ENCODE measurements at places on chromosomes 4 and X.

GRCh38 chrX:41312786-41313185, 21.2 kb upstream of the DDX3X start:
- DNase-seq = no peak

DNA sequence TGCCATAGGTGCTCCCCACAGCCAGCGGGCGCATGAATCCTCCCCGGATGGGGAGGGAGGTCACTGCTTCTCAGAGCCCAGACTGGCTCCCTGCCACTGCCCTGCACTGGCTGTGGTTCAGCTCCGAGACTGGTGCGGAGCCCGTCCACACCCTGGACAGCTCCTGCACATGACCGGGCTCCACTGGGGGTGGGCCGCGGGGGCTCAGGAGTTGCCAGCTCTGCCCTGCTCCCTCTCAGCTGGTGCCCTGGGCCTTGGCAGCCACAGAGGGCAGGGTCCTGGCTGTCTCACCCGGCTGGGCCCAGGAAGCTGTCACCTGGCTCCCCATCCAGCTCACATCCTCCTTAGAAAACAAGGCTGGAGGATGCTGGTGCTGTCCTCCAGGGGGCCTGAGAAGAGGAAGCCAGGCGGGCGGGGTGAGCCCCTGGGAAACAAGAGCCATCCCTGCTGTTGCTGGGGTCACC, 64.9 kb upstream of the ADRA2C start:
- DNase-seq = no peak

DNA sequence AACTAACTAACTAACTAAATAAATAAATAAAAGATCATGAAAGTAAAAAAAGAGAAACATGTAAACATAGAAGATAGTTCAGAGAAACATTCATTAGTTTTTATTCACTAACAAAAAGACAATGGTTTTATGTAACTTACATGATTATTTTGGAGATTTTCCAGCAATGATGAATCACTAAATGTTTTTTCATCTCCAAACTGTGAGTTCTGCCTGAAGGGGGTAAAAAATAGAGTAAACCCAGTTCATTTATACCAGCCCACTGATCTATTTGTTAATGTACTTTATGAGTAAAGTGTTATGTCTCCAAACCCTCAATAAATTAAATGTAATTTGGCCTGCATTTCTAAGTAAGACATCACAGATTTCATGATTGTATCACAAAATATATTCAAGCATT, 101.1 kb downstream of the ATP8A1 start:
- DNase-seq = no peak

- DNase-seq = no peak
Measured at GRCh38 chr4:1168191-1169101, 3.9 kb downstream of the SPON2 start.

DNA sequence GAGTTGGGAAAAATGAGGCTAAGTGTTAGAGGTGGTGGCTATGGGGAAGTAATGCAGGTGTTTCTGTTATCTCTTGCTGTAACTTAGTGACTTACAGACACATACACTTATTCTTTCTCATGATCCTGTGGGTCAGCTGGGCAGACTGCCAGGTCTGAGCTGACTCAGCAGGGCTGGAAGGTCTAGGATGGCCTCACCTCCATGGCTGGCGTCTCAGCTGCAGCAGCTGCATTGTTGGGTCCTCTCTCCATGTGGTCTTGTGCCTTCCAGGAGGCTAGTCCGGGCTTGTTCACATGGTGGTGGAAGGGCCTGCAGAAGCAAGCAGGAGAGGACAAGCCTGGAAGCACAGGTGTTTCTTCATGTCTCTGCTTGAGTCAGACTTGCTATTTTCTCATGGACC, 172.7 kb downstream of the NHS start:
- DNase-seq = no peak

DNA sequence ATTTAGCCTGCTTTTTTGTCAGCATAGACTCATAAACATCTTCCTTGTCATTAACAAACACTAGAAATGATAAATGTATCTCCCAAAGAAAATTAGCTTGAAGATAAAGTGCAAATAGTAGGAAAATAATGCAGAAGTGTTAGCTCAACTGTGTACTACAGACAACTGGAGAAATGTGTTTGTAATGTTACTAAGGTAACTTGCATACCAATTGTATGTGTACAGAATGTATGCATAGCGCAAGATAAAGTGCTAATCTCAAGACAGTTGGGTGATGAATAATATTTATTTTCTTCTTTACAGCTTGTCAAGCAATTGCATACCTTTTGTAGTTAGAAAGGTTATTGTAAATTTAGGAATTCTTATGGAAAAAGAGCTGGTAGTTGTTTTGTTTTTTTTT, 22.1 kb downstream of the FMR1 start:
- DNase-seq = no peak

DNA sequence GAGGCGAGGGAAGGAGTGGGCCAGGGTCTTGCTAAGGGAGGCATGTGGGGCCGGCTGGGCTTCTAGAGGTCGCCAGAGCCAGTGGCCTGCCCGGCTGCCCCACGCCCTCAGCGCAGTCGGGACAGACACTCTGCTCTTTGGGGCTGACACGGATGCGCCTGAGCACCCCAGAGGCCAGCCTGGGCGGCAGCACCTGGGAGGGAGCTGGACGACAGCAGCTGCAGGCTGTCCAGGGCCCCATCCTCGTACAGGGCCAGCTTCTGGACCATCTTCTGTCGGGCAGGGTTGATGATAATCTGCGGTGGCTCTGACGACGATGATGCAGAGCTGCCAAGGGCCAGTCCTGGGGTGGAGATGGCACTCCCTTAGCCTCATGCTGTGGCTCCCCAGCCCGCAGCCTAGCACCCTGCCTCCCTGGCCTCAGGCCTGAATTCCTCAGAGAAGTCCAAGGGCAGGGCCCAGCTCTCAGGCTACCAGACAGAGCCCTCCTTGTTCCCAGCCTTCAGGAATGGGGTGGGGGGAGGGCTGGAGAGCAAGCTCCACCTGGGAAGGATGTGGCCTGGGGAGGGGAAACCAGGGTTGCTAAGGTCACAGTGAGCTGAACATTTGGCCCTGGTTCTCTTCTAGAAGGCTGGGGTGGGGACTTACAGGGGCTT, 7.2 kb downstream of the IRAK1 start:
- DNase-seq = no peak
